ENCODE measurements at places on chromosomes 6 and 20.

DNA sequence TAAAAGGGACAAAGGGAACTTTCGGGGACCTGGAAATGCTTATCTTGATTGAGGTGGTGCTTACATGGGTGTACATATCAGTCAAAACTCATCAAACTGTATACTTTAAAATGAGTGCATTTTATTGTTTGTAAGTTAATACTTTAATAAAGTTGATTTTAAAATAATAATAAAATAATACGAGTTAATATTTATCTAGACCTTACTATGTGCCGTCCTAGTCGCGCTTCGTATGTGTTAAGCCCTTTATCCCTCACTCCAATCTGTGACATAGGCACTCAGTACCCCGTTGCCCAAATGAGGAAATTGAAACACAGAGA is 47.5 kb downstream of the PDYN start:
- DNase-seq: no peak

GRCh38 chr6:123956492-123957139 is 153.0 kb downstream of the NKAIN2 start:
- DNase-seq: no peak

DNA sequence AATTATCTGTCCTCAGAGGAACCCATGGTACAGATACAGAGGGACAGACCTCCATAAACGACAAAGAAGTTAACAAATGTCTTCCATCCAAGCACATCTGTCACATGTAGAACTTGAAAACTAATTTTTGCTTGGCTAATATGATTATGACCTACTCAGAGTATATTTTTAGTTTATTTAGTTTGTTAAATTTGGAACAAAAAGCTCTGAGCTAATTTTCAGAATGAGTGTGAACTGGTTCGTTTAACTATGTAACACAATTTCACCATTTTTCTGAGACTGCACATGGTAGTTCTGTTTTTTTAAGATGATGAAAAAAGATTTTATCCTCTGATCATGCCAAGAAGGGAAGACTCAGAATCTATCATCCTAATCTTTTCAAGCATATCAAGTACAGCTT is 34.4 kb upstream of the PREP start:
- no peak for DNase-seq

DNA sequence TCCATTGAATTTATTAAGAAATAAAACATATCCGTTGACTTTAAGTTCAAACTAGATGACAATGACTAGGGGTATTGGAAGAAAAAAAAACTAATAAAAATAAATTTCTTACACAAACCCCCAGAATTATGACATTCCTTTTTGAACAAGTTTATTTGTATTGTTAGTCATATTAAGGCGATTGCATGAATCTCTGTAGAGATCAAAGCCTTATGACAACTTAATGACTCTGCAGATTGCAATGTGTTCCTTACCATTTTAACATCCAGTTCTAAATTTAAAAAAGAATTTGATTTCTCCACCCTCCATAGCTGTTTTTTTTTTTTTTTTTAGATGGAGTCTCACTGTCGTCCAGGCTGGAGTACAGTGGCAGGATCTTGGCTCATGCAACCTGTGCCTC is 189.8 kb upstream of the CEP162 start:
- DNase-seq: no peak

DNA sequence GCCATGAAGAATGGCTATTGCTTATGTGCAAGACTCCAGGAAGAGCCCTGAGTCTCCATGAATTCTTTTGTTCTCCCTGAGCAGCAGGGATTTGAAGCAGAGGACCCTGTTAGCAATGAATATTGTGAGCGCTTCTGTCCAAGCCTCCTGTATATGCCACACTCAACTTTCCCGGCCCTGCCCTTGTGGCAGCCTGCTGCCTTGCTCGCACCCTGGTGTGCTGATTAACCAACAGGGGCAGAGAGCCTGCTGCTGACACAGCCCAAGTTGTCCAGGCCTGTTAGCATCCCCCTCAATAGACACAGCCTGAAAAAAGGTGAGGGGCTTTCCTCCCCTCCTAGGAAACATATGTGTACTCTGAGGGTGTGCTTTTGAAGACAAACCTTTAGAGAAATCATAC is 131.4 kb downstream of the BMP2 start:
- no peak for DNase-seq

GRCh38 chr20:35005463-35005961 is 49.8 kb downstream of the MYH7B start:
- no peak for DNase-seq

DNA sequence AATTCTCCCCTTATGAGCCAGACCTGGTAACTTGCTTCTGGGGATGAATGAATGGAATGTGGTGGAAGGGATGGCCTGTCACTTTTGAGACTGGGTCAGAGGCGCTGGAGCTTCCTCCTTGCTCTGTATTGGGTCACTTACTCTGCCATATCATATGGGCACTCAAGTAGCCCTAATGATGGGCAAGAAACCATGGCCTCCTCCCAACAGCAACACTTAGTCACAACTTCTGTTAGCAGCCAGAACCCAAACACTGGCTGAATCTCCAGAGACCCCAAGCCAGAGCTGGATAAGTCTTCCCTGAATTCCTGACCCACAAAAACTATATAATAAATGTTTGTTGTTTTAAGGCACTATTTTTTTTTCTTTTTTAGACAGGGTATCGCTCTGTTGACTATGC is 5.5 kb downstream of the E2F1 start:
- no peak for DNase-seq

Data from stimulated activated naive CD4-positive, alpha-beta T cell treated with Interleukin-2 at 50 U/mL for 16 hours (primary cell).